ENCODE measurements at places on chromosomes 11 and 22.

DNA sequence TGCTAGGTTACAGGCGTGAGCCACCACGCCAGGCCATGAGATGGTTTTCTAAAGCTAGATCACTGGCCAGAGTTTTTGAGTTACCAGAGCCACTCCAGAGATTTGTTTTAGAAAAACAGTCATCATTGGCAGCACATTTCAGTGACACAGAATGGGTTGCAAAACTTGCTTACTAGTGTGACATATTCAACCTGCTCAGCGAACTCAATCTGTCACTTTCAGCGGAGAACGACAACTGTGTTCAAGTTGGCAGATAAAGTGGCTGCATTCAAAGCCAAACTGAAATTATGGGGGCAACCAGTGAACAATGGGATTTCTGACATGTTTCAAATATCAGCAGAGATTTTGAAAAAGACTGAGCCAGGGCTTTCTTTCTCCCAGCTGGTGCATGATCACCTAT lies 456.3 kb upstream of the ISX start:
- no peak overlapping the region for H3K4me3 ChIP-seq
- no peak overlapping the region for H3K27ac ChIP-seq
- no peaks in the 10 kb centered on the region for H3K4me1 ChIP-seq
- H3K36me3 ChIP-seq, result no peaks in the 10 kb centered on the region

- H3K27ac ChIP-seq, result peak overlapping the region; percentile 65
- H3K4me3 ChIP-seq, result peak overlapping the region; percentile 58
- no peak for DNase-seq
- peaks cover 49% of the 10 kb centered on the region for H3K4me1 ChIP-seq
- no peaks in the 10 kb centered on the region for H3K27me3 ChIP-seq
These were observed 39.3 kb downstream of the AMBRA1 start for GRCh38 chr11:46554213-46555147.

GRCh38 chr11:82634091-82634490 lies 99.6 kb downstream of the FAM181B start:
- no peaks in the 10 kb centered on the region for H3K36me3 ChIP-seq
- peaks cover 9% of the 10 kb centered on the region for H3K27me3 ChIP-seq
- no peaks in the 10 kb centered on the region for H3K4me1 ChIP-seq
- H3K27ac ChIP-seq, result no peak overlapping the region

DNA sequence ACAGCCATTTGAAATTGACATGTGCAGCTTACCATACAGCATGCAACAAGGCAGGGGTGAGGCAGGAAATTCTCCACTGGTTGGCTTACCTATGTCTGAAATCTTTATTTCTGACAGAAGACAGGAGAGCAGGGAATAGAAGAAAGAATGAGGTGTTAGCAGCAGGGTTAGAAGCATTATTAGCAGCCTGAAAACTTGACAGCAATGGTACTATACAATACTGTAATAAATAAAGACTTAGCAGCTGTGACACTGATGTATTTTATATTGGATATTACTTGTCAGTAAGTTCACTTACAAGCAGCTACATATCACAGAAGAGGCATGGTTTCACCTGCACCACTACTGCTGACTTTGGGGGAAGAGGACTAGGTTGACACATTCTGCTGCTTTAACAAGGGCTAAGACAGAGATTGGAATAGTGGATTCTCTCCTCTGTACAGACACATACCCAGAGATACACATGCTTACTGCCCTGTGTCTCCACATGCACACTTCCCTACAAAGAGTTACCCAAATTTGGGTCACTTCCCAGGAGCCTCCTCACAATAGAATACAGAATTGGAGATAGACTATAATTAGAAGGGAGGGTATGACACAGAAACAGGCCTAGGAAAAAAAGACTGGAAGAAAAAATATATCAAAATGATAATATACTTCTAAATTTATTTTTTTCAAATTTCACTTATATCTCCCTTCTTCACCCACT lies 145.8 kb upstream of the NARS2 start:
- H3K27ac ChIP-seq, result no peak overlapping the region
- no peaks in the 10 kb centered on the region for H3K36me3 ChIP-seq
- H3K4me3 ChIP-seq, result no peak overlapping the region
- peaks cover 2% of the 10 kb centered on the region for H3K4me1 ChIP-seq

- no peaks in the 10 kb centered on the region for H3K27me3 ChIP-seq
- no peaks in the 10 kb centered on the region for H3K36me3 ChIP-seq
- no peak overlapping the region for H3K4me3 ChIP-seq
- no peak overlapping the region for H3K27ac ChIP-seq
These were observed 20.0 kb downstream of the TREH start for GRCh38 chr11:118659314-118659952.

DNA sequence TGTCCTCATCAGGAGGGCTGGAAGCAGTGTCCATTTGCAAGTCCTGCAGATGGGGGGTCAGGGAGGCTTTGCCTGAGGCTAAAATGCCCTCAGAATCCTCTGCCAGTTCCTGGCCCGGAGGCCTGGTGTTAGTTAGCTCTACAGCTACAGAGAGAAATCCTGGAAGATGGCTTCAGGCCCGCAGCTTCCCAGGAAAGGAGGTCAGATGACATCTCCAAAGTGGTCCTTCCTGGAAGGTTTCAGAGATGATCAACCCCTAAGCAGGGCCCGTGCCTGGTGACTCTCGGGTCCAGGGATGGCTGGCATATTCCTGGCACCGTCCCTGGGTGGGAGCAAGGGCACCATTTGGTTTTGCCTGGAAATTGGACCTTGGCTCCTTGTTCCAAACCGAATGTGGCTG lies 959.1 kb downstream of the BRD1 start:
- H3K36me3 ChIP-seq, result no peaks in the 10 kb centered on the region
- DNase-seq, result no peak
- H3K27ac ChIP-seq, result no peak overlapping the region
- H3K4me1 ChIP-seq, result no peaks in the 10 kb centered on the region

- peaks cover 15% of the 10 kb centered on the region for H3K4me1 ChIP-seq
- peaks cover 59% of the 10 kb centered on the region for H3K27me3 ChIP-seq
- no peak for DNase-seq
- peaks cover 2% of the 10 kb centered on the region for H3K36me3 ChIP-seq
These were observed 12.0 kb downstream of the SLC5A1 start for GRCh38 chr22:32055069-32055468.

GRCh38 chr22:48245196-48245485 lies 1482.7 kb downstream of the TBC1D22A start:
- H3K36me3 ChIP-seq, result no peaks in the 10 kb centered on the region
- peaks cover 5% of the 10 kb centered on the region for H3K4me1 ChIP-seq
- no peak overlapping the region for H3K27ac ChIP-seq
- H3K4me3 ChIP-seq, result no peak overlapping the region
- no peaks in the 10 kb centered on the region for H3K27me3 ChIP-seq
- DNase-seq, result no peak

DNA sequence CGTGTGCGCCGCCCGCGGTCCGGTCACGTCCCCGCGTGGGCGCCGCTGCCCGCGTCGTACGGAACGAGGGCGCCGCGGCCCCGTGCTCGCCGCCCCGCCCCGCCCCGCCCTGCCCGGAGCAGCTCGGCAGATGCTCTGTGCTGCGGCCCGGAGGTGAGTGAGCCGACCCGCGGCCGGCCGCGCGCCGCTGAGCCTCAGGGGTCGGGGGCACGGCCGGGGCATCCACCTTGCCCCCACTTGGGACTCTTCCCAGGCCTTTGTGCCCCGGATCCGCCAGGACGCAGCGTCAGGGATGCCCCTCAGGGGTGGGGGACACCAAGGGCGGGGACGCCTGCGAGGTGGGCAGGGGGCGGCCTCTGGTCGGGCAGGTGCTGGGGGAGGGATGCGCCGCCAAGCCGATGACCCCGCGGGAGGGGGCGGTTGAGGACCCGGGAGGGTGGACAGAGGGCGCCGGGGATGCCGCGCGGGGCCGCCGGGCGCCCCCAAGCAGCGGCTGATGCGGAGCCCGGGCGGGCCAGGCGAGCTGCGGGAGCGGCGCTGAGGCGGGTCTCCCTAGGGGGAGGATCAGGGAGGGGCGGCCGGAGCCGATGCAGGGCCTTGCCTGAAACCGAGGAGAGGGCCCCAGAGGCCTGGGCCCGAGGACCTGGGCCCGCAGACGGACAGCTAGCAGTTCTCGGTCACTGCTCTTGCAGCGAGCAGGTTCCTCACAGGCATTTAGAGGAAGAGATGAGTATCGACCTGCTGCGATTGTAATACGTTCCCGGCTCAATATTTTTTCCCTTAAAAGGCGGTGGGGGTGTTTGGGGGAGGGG lies at the start of gene GNAZ:
Gene GNAZ, plus strand, starts transcription at position 102 of the 812 bp plus-strand sequence. CDS start 25,177 bp downstream, outside the sequence.
- H3K4me3 ChIP-seq, result peak within 1 kb of the TSS; percentile 81
- peaks cover 6% of the 10 kb centered on the region for H3K4me1 ChIP-seq
- H3K27ac ChIP-seq, result no peak within 1 kb of the TSS
- no peaks in the 10 kb centered on the region for H3K36me3 ChIP-seq
- peaks cover 50% of the 10 kb centered on the region for H3K27me3 ChIP-seq

- H3K4me3 ChIP-seq, result no peak overlapping the region
- no peak for DNase-seq
- H3K27me3 ChIP-seq, result no peaks in the 10 kb centered on the region
- H3K27ac ChIP-seq, result no peak overlapping the region
- H3K36me3 ChIP-seq, result peaks cover 31% of the 10 kb centered on the region
- H3K4me1 ChIP-seq, result peaks cover 2% of the 10 kb centered on the region
These were observed 21.3 kb downstream of the TNKS1BP1 start for GRCh38 chr11:57303280-57303989.

- DNase-seq, result no peak
- no peaks in the 10 kb centered on the region for H3K27me3 ChIP-seq
- no peaks in the 10 kb centered on the region for H3K4me1 ChIP-seq
- no peak overlapping the region for H3K4me3 ChIP-seq
These were observed 100.0 kb downstream of the TMEM135 start for GRCh38 chr11:87137711-87138110.

- peaks cover 13% of the 10 kb centered on the region for H3K4me1 ChIP-seq
- H3K4me3 ChIP-seq, result no peak overlapping the region
- H3K36me3 ChIP-seq, result peaks cover 2% of the 10 kb centered on the region
These were observed 3.1 kb downstream of the CYB5R3 start for GRCh38 chr22:42645938-42646568.

DNA sequence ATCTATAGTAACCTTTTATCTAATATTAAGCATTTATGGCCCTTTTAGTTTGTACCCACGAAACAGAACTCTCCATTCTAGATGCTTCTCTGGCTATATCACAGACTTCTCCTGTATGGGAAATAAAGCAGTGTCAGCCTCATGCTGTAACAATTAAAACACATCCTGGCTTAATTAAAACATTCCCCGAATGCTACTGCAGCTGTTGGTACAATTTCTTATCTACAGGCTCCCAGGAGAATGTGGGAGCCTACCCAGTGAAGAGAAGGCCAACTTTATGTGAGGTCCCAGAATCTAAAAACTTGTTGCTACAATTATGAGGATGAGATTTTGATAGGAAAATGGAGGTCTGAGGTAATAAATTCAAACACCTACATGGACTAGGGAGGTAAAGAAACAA lies 83.8 kb downstream of the MPPED2 start:
- H3K27ac ChIP-seq, result no peak overlapping the region
- no peak for DNase-seq
- H3K27me3 ChIP-seq, result no peaks in the 10 kb centered on the region
- no peaks in the 10 kb centered on the region for H3K4me1 ChIP-seq

- H3K27ac ChIP-seq, result no peak overlapping the region
- no peaks in the 10 kb centered on the region for H3K4me1 ChIP-seq
- no peak overlapping the region for H3K4me3 ChIP-seq
These were observed 196.4 kb downstream of the DBX1 start for GRCh38 chr11:19963697-19964387.

DNA sequence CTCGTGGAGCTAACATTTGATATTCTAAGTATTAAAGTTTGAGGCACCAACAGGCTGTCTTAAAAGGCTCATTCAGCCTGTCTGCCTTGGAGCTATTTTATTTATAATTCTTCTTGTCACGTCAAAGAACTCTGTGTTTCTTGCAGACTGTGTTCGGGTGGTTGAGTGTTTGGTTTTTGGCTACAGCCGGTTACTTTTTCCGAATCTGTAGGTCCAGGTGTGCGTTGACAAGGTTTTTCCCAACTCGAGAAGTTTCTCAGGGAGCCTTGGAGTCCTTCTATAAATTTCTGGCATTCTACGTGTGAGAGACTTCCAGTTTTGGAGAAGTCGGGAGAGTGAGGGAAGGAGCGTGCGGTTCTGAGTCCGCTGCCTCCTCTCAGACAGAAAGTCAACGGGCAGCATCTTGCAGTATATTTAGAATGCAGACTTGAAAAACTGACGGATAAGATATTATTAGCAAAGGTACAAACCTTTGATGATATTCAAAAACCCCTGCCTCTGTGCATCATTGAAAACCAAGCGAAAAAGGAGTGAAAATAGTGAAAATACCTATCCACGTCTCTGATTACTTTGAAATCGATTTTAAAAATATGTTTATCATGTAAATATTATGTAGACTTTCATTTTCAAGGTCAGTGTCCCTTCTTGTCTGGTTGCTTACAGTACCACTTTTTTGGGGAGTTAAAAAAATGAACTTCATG lies 85.2 kb upstream of the PPARA start:
- H3K36me3 ChIP-seq, result no peaks in the 10 kb centered on the region
- H3K4me3 ChIP-seq, result no peak overlapping the region
- H3K27ac ChIP-seq, result no peak overlapping the region
- DNase-seq, result no peak

- H3K36me3 ChIP-seq, result no peaks in the 10 kb centered on the region
- no peaks in the 10 kb centered on the region for H3K4me1 ChIP-seq
- H3K27me3 ChIP-seq, result no peaks in the 10 kb centered on the region
- H3K4me3 ChIP-seq, result no peak overlapping the region
These were observed 1290.9 kb downstream of the BRD1 start for GRCh38 chr22:48536541-48537342.

DNA sequence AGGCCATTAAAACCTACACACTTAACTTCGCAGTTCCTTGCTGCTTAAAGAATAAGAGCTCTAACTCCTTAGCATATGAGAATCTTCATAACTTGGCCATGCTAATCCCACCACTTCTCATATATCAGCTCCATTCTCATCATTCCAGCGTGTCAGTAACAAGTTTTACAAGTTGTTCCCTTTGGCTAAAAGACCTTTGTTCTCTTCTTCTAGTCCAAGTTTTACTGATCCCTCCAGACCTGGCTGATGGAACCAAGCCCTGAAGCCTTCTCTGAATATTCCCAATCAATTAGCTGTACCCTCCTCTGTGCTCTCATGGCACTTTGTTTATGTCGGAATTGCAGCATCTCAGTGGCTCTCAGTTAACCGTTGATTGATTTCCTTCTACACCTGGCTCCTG lies 35.8 kb downstream of the GAB2 start:
- peaks cover 61% of the 10 kb centered on the region for H3K36me3 ChIP-seq
- peaks cover 17% of the 10 kb centered on the region for H3K4me1 ChIP-seq
- no peak overlapping the region for H3K27ac ChIP-seq
- DNase-seq, result no peak
- H3K4me3 ChIP-seq, result no peak overlapping the region

DNA sequence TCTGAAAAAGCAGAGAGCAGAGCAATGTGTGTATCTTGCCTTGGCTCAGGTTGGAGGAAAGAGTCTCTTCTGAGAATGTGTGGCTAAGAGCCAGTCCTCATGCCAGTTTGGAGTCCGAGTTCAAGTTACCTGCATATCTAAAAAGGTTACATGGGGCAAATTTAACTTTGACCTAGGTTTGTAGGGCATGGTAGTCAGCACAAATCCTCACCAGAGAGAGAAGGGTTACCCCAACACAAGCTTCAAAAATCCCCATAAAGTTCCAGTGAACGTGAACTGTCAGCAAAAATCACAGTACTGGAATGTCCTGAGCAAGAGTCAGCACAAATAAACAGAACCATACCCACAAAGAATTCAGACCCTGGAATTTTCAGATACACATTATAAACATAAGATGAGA lies 13.8 kb downstream of the SDHD start:
- no peaks in the 10 kb centered on the region for H3K27me3 ChIP-seq
- no peak overlapping the region for H3K4me3 ChIP-seq
- H3K4me1 ChIP-seq, result no peaks in the 10 kb centered on the region
- no peak overlapping the region for H3K27ac ChIP-seq

GRCh38 chr11:84981301-84981700 lies 645.8 kb downstream of the DLG2 start:
- H3K4me1 ChIP-seq, result no peaks in the 10 kb centered on the region
- no peak overlapping the region for H3K27ac ChIP-seq
- no peak for DNase-seq
- H3K4me3 ChIP-seq, result no peak overlapping the region
- no peaks in the 10 kb centered on the region for H3K27me3 ChIP-seq
- H3K36me3 ChIP-seq, result no peaks in the 10 kb centered on the region
